Stimulated activated CD4-positive, alpha-beta T cell treated with anti-CD3 and anti-CD28 coated beads, Interleukin-4, amount 100 ng/mL, for 1 hour (primary cell): ENCODE measurements at places on chromosomes 5 and 9.

GRCh38 chr9:137410891-137411249, 12.1 kb downstream of the EXD3 start:
- DNase-seq, result no peak

- no peak for DNase-seq
These were observed 8.9 kb downstream of the TSSK1B start for GRCh38 chr5:113425909-113426308.

- DNase-seq, result peak; percentile 64
These were observed 15.2 kb downstream of the GBGT1 start for GRCh38 chr9:133148199-133149129.

- DNase-seq, result no peak
These were observed 2.9 kb upstream of the TGFBI start for GRCh38 chr5:136025900-136026299.

- DNase-seq, result no peak
These were observed 6.8 kb downstream of the RALGDS start for GRCh38 chr9:133113949-133114885.

- no peak for DNase-seq
These were observed 251.5 kb upstream of the TNC start for GRCh38 chr9:115369322-115369957.

GRCh38 chr9:136198605-136199083, 6.3 kb downstream of the LHX3 start:
- no peak for DNase-seq
